ENCODE measurements at places on chromosomes 3 and 15.

GRCh38 chr15:86830304-86830703 lies 750.6 kb downstream of the AGBL1 start:
- no peak for DNase-seq

DNA sequence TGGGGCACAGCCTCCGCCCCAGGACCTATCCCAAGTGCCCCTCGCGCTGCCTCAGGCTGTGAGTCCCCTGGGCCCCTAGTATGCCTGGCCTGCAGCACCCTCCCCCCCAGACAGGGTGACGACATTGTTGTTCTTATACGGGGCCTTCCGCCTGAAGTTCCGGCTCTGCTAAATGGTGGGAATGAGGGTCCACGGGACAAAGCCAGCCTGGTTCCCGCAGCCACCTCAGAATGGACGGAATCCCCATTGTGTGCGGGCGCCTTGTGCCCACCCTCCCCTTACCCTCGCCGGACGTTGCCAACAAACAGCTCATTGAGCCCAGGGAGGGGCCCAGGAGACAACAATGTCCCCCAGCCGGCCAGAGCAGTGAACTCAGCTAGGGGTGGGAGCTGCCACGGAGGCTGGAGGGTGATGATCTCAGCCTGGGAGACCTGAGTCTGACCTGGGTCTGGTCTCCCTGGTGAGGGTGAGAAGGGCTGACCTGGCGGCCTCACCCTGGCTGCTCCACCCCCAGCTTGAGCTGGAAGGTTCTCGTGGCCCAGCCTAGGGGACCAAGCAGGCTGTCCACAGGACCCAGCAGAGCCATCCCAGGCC lies 10.2 kb upstream of the DLL4 start:
- no peak for DNase-seq

DNA sequence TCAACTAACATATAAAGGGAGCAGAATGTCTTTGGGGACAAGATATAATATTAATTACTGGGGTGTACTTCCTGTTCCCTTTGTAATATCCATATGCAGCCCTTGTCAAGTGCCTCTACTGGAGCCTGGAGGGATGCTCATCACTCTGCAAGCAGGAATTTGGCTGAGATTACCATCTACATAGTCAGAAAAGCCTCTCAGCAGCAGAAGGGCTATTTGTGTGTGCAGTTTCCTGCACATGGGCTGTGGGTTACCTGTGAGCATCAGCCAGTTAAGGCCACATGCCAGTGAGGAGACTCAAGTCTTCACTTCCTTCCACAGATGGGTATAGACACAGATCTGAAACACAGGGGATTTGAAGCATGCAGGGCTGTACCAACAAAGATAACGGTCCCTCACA lies 278.1 kb upstream of the PLSCR5 start:
- no peak for DNase-seq

DNA sequence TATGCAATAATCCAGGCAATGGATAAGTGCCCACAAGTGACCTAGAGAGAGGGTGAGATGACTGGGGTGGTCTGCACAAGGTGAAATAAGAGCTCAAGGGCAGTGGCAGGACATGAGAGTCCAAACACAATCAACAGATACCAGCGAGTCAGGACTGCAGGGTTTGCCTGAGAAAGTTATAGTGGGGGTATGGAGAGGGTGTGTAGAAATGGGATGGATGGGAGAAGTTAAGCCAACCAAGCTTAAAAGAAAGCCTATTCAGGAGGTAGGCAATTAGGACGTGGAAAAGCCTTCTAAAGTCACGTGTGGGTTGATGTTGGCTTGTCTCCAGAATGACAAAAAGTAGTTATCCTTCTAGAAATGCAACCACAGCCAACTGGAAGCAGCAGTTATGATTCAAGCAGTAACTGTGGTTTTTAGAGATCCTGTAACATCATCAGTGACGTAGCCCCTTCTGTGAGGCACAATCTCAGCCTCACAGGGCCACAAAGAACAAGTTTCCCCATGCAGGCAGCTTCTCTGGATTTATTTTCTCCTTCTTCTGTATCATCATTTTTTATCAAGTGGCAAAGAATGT lies 56.1 kb downstream of the FAM174B start:
- DNase-seq, result no peak

DNA sequence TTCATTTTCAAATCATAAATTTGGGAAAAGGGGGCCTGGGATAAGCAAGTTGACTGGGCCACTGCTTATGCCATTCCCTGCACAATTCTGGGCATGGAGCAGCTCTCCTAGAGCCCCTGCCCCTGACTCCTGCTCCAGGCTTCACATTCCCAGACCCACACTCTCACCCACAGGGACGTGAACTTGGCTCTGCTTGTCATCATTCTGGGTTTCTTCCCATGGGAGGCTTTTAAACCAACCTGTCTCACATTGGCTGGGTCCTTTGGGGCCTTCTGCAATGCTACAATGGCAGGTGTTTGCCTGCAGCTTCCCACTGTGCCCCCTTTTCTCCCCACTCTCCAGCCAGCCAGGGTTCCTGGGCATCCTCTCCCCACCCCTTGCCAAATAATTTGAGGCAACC lies 49.1 kb downstream of the CYP19A1 start:
- no peak for DNase-seq

GRCh38 chr3:148379763-148380382 lies 317.8 kb upstream of the AGTR1 start:
- no peak for DNase-seq

DNA sequence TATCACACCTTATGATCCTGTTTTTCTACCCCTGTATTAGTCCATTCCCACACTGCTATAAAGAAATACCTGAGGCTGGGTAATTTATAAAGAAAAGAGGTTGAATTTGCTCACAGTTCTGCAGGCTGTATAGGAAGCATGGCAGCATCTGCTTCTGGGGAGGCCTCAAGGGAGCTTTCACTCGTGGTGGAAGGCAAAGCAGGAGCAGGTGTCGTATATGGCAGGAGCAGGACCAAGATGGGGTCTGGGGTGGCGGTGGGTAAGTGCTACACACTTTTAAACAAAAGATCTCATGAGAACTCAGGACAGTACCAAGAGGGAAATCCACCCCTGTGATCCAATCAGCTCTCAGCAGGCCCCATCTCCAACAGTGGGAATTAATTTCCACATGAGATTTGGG lies 15.4 kb upstream of the SCAP start:
- no peak for DNase-seq

GRCh38 chr3:56624725-56625124 lies 58.3 kb downstream of the TASOR start:
- DNase-seq, result no peak

GRCh38 chr3:27625864-27626263 lies 96.3 kb downstream of the EOMES start:
- DNase-seq, result no peak

DNA sequence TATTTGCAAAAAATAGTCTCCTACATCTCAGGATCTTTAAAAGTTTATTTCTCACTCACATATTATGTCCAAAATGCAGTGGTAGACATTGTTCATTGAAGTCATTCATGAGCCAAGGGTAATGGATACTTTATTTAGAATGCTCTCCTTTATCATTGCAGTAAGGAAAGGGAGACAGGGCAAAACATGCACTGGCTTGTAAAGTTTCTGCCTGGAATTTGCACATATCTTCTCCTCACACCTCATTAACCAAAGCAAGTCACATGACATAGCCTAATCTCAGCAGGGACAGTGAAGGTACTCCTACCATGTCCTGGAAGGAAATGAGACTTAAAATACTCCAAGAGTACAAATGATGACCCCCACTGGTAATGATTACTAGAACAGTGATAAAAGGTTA lies 333.7 kb upstream of the EPHA3 start:
- DNase-seq, result no peak

DNA sequence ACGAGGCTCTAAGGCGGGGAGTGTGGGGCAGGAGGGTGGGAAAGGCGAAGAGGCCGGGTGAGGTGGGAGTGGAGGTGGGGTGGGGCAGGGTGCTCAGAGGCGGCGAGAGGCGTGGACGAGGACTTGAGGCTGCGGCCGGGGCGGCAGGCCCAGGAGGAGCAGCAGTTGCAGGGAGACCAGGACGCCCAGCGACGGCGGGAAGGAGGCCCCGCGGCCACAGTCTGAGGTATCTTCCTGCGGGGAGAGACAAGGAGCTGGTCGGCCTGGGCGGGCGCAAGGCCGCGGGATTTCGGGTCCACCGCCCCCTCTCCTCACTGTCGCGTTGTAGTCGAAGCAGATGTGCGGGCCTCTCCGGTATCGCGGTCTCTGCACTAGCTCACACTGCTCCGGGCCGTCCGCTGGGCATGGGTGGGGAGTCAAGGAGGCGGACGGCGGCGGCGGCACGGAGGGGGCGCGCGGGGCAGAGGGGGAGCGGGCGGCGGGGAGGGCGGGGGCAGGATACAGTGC lies 5.3 kb upstream of the TMEM115 start:
- DNase-seq, result no peak

- DNase-seq, result no peak
Observed at GRCh38 chr3:98764472-98764884, 1.3 kb downstream of the ST3GAL6 start.

GRCh38 chr15:58015565-58015964 lies 49.9 kb downstream of the ALDH1A2 start:
- no peak for DNase-seq

DNA sequence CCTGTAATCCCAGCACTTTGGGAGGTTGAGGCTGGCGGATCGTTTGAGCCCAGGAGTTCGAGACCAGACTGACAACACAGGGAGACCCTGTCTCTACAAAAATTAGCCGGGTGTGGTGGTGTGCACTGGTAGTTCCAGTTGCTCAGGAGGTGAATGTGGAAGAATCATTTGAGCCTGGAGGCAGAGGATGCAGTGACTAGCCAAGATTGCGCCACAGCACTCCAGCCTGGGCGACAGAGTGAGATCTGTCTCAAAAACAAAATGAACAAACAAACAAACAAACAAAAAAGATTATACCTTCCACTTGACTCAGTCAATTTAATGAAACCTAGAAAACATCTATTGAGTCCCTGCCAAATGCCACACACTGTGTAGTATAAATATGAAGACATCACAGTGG lies 30.5 kb upstream of the PHLDB2 start:
- DNase-seq, result no peak

GRCh38 chr3:136280961-136281360 lies 30.8 kb downstream of the PCCB start:
- no peak for DNase-seq

DNA sequence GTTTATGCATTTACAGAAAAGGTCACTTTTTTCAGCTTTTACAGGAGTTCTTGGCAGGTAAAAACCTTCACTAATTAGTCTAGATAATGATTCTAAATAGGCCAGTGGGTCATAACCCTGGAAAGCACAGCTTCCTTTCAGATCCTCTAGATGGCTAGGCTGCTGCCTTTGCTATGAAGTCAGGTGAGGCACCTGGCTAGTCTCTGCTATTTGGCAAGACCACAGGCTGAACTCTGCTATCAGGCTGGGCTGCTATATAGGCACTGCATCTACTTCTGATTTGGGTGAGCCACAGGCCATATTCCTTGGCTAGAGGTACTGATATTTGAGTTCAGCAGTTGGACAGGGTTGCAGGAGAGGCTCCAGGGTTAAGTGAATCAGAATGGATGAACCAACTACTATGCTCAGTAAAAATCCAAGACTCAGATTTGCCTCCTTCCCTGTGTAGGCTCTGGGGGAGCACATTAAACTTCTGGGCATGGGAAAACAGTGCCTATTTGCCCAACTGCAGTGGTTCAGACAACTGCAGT lies 665.7 kb upstream of the TBL1XR1 start:
- DNase-seq, result no peak

GRCh38 chr15:29143909-29144635 lies 125.5 kb downstream of the NSMCE3 start:
- no peak for DNase-seq

GRCh38 chr3:106386050-106386449 lies 517.2 kb upstream of the CBLB start:
- no peak for DNase-seq

DNA sequence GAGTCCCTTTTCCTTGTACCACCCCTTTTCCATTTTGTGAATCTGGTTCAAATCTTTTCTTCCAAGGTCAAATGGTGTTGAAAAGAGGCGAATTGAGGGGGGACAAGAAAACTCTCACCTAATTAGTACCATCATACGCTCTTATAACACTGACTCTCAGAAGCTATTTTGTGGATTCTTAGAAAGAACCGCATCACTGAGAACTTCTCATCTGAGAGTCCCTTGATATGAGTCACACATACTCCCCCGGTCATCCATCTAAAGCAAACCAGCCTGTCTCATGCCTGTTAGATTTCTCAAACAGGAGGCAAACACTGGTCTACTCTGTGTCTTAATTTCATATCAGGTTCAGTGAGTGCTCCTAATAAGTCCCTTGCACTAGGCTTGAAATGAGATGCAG lies 76.5 kb upstream of the SPRED1 start:
- no peak for DNase-seq

DNA sequence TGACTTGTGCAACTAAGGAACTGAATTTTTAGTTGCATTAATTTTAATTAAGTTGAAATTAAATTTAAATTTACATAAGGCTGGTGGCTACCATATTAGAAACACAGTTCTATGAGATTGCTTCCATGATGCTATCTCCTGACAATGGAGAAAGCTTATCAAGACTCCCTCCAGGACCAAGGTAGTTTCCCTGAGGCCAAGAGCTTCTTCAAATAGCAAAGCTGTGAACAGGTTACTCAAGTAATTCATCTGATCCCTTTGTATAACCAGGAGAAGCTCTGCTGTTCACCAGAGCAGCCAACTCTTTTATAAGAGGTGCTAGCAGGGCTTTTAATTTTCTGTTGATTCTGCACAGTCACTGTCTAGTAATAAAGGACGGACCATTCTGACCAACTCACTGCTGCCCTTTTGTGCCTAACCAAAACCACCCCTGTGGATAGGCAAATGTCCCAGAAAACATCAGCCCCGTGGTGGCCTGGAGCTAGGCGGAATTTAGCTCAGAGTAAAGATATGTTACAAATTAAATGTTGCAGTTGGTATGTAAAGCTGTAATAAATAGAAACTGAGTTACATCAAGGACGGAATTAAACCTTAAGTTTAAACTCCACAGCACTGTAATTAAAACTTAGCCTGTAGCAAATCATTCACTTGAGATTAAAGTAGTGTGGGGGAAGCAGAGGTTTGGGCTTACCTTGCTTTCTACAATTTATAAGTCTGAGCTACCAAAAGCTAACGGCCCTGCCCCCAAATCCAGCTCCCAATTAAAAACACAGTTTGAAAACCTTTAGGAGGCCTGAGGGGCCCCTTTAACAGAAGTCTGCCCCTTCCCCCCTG lies 55.6 kb upstream of the LRTM1 start:
- DNase-seq, result no peak

GRCh38 chr3:126100634-126101301 lies 16.8 kb upstream of the SLC41A3 start:
- DNase-seq, result no peak

DNA sequence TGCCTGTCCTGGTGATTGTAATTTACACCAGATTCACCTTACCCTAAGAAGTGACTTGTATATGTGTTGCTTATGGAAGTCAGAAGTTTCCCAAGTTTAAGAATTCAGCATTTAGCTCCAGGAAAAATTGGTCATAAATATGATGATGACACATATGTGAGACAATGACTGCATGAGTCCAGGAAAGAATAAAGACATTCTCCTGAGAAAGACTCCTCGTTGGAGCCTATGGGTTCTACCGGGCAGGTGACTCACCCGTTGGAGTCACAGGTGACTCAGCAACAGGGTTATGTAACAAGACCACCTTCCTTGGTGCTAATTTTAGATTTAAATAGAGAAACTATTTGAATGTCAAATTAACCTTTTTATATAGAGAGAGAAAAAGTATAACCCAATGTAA lies 662.4 kb downstream of the FHIT start:
- DNase-seq, result no peak

- DNase-seq, result no peak
Observed at GRCh38 chr3:151387842-151388241, 3.3 kb upstream of the P2RY12 start.

All from stimulated activated CD4-positive, alpha-beta T cell treated with anti-CD3 and anti-CD28 coated beads, Interleukin-1b, Interleukin-23, amount 100 ng/mL, for 1 hour (primary cell).